Stomach (tissue), 19 donors: ENCODE measurements at places on chromosomes 1 and 21.

- H3K4me1 ChIP-seq, result peaks cover 23% of the 10 kb centered on the region
- DNase-seq, result no peak
- H3K27me3 ChIP-seq, result no peaks in the 10 kb centered on the region
- H3K36me3 ChIP-seq, result no peaks in the 10 kb centered on the region
Observed at GRCh38 chr1:160985723-160986122, 31.1 kb upstream of the ITLN2 start.

DNA sequence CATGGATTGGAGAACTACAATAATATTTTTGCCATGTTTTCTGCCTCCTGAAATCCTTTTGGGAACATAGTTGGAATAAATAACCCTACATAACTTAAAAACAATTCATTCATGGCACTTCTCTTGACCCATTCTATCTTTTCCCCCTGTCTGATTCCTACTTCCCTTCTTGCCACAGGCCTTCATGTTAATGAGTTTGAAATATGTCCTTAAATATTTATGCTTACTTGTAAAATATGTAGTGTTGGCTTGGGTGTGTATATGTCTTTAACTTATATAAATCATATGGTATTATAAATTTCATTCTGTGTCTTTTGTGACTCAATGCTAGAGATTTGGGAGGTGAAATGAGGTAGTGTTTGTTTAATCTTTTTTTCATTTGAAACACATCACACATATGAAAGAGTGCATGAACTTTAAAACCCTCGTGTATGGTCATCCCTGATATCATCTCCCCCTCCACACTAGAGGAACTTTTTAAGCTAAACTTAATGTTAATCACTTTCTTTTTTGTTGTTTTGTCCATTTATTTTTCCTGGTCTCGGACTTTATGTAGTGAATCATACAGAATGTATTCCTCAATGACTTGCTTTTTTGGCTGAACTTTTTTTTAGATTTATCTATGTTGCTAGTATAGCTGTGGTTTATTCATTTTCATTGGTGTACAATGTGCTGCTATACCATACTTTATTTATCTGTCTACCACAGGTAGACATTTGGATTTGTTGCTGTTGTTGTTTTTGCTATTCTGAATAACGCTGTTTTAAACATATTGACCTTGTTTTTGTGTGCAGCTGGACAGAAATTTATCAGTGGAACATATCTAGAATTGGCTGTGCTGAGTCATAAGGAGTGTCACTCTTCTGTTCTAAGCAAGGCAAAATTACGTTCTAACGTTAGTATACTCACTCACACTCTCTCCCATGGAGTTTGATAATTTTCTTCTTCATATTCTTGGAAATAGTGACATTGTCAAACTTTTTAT lies 441.6 kb downstream of the PLPP3 start:
- DNase-seq, result no peak
- no peaks in the 10 kb centered on the region for H3K27me3 ChIP-seq
- no peaks in the 10 kb centered on the region for H3K36me3 ChIP-seq
- H3K4me1 ChIP-seq, result no peaks in the 10 kb centered on the region

DNA sequence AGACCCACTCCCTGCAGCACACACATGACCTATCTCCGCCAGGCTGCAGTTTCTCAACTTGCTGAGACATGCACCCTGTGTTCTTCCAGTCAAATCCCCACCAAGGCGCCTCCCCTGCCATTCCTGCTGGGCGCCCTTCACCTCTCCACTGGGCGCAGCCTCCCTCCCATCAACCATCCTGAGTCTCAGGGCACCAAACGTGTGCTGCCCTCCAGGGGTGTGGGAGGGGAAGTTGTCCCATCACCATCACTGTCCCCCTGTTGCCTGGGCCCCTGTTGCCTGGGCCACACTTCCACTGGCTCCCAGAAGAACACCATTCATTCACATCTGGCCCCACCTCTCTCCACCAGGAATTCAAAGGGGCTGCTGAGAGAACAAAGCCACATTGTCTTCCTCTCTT lies 44.9 kb upstream of the EFHD2 start:
- H3K4me1 ChIP-seq, result no peaks in the 10 kb centered on the region
- no peak for DNase-seq
- H3K27me3 ChIP-seq, result no peaks in the 10 kb centered on the region
- no peak overlapping the region for H3K27ac ChIP-seq
- H3K36me3 ChIP-seq, result no peaks in the 10 kb centered on the region

GRCh38 chr1:81808760-81809159 lies 8.0 kb downstream of the ADGRL2 start:
- peaks cover 16% of the 10 kb centered on the region for H3K4me1 ChIP-seq
- no peaks in the 10 kb centered on the region for H3K27me3 ChIP-seq
- no peak overlapping the region for H3K4me3 ChIP-seq
- no peaks in the 10 kb centered on the region for H3K36me3 ChIP-seq

GRCh38 chr1:197180252-197180878 lies 33.9 kb upstream of the ASPM start:
- no peak overlapping the region for H3K27ac ChIP-seq
- no peak for DNase-seq
- no peaks in the 10 kb centered on the region for H3K27me3 ChIP-seq
- H3K36me3 ChIP-seq, result peaks cover 52% of the 10 kb centered on the region
- no peak overlapping the region for H3K4me3 ChIP-seq

GRCh38 chr1:212226467-212226866 lies 58.7 kb upstream of the PPP2R5A start:
- H3K4me3 ChIP-seq, result no peak overlapping the region
- peak overlapping the region; percentile 33 for H3K27ac ChIP-seq
- DNase-seq, result no peak
- no peaks in the 10 kb centered on the region for H3K27me3 ChIP-seq

DNA sequence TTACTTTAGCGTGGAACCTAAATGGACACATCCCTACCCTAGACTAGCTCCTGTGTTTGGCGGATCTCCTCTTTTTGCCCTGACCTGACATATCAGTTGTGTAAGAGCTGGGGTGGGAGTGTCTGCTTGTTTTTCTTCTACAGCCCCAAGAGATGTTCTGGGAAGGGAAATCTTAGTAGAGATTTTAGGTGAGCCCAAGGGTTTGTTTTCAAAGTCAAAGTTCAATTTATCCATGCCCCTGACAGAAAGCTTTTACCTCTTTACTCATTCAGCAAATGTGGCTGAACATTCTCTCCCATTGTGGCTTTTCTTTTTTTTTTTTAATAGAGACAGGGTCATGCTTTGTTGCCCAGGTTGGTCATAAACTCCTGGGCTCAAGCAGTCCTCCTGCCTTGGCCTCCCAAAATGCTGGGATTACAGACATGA lies 7.3 kb upstream of the TARS2 start:
- H3K27ac ChIP-seq, result no peak overlapping the region
- H3K27me3 ChIP-seq, result no peaks in the 10 kb centered on the region
- no peak for DNase-seq
